ENCODE measurements at places on chromosomes 1 and 21.

DNA sequence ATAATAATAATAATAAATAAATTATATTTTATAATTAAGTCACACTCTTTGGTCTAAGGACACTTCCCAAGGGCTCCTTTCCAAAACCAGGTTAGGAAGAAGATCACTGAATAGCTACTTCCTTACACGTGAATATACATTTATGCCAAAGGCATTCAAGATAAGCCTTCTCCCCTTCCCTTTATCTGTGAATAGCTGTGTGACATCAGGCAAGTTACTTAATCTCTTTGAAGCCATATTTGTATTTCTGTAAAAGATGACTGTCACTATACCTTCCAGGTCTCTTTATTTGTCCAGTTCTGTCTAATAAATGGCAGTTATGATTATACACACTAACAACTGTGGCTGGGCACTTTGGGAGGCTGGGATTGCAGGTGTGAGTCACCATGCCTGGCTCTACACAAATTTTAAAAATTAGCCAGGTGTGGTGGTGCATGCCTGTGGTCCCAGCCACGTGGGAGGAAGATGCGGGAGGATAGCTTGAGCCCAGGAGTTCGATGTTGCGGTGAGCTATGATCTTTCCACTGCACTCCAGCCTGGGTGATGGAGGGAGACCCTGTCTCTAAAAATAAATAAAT is 5.5 kb upstream of the RNF11 start:
- no peak for DNase-seq

GRCh38 chr1:246860401-246860800 is 71.3 kb downstream of the AHCTF1 start:
- no peak for DNase-seq

DNA sequence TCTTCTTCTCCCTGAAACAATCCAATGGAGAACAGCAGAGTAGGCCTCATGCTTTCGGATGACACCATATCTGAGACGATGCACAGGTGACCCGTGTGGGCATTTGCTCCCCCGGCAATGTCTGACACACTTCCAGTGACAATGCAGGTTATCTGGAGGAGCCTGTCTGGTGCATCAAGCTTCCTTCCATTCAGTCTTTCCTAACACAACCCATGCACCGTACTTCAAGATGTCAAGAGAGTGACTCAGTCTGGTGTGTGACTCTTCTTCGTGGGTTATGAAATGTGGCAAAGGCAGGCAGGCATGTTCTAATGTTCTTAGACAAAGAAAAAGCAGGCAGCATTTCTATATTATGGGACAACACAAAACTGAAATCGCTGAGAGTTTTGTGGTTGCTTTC is 159.1 kb downstream of the EDEM3 start:
- no peak for DNase-seq

DNA sequence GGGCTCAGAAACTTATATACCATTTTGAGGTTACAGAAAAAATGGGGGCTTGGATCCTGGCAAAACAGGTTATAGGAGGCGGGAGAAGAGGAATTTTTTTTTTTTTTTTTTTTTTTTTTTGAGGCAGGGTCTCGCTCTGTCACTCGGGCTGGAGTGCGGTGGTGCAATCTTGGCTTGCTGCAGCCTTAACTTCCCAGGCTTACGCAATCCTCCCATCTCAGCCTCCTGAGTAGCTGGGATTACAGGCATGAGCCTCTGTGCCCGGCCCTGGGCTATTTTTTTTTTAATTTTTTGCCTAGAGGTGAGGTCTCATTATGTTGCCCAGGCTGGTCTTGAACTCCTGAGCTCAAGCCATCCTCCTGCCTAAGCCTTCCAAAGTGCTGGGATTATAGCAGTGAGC is 24.7 kb downstream of the MROH7 start:
- DNase-seq = no peak

GRCh38 chr1:235720544-235720943 is 71.0 kb upstream of the GNG4 start:
- no peak for DNase-seq

GRCh38 chr1:117630423-117630998 is 24.7 kb downstream of the TENT5C start:
- DNase-seq = no peak

GRCh38 chr1:160659566-160659965 is 12.7 kb upstream of the SLAMF1 start:
- no peak for DNase-seq

GRCh38 chr1:110209715-110210603 is at the start of gene KCNC4:
TSS of gene KCNC4 (plus strand) at chr1:110210314. CDS start at chr1:110211500, 1,186 bp downstream.
- peak; percentile 79 for DNase-seq

Measured in tongue (tissue), 3 donors.